ENCODE measurements at places on chromosomes 6 and 20.

GRCh38 chr6:33430991-33431879 is 11.4 kb downstream of the SYNGAP1 start:
- no peak for DNase-seq

GRCh38 chr6:15359335-15359862 is 113.5 kb downstream of the JARID2 start:
- no peak for DNase-seq

DNA sequence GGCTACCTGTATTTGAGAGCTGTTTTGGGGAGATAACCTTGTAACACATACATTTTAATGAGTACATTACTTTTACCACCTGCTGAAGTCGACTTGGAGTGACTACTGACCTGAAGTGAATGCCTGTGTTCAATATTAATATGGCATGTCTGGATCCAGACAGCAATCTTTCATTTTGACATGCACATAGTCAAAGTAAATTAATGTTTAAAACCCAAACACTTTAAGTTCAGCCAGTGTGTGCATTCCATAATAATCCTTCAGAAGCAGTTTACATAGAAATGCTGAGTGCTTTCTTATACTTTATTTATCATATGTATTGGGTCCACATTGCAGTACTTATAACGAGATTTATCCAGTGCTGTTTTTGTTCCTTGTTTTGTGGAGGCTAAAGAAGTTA is 38.0 kb downstream of the CDKAL1 start:
- DNase-seq = no peak

DNA sequence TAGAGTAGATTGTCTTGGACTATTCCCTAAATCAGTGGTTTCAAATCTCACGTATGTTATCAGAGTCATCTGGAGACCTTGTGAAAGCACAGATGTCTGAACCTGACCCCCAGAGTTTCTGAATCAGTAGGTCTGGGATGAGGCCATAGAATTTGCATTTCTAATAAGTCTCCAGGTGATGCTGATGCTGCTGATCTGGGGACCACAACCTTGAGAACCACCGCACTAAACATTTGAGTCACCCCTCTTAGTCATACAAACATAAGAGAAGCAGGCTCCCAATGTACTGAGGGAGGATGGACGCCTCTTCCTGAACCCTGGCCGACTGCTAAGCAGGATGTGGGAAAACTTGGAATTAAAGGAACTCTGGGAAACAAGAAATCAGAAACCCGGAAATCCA is 187.8 kb upstream of the PRDM1 start:
- DNase-seq = no peak

GRCh38 chr6:32692019-32692418 is 25.6 kb upstream of the HLA-DQB1 start:
- no peak for DNase-seq

DNA sequence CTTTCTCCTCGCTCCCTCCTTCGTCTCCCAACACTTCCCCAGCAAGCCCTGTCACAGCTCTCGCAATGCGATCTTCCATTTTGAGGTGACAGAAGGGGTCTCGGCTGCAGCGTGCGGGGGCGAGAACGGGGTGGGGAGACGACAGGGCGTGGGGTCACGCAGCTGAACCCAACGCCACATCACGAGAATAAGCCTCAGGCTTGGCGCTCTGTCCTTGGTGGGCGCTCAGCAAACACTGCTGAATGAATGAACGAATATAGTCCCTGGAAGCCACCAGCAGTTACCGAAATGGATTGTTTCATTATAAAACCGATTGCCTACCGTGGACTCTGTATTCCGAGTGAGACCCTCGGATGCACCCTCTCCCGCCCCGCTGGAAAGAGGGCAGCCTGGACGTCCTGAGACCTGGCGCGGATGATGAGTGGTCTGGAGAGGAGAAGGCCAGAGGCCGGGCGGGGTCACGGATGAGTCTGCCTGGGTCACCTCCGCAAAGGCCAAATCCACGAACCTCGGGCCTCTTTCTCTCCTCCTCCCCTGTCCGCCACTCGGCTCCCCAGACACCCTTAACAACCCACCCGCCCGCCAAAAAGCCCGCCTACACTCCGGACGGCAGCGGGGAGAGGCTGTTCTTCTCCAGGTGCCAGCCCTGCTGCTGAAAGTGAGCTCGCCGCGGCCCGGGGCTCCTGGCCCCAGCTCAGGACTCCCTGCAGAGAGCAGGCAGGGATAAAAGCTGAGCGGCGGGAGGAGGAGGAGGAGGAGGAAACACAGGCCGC is 3.7 kb downstream of the NRN1 start:
- DNase-seq = no peak

DNA sequence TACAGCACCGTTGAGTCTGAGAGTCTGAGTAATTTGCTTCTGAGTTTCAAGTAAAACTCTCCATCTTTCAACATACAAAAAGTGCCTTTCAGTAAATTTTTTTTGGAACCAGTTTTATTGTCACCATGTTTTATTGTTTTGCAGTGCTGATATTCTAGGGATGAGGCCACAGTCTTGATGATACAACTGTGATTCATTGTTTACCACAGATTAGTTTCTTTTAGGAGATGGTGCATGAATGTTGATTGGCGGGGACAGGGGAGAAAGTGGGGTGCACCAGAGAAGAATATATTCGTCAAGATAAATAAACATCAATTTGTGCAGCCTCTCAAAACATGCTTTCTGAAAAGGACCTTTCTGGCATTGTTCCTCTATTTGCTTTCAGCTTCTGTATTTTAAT is 109.0 kb downstream of the MCHR2 start:
- DNase-seq = no peak

GRCh38 chr20:1720845-1721475 is 63.4 kb upstream of the SIRPG start:
- DNase-seq = no peak

- no peak for DNase-seq
Measured at GRCh38 chr6:108884211-108885059, 36.2 kb downstream of the ARMC2 start.

DNA sequence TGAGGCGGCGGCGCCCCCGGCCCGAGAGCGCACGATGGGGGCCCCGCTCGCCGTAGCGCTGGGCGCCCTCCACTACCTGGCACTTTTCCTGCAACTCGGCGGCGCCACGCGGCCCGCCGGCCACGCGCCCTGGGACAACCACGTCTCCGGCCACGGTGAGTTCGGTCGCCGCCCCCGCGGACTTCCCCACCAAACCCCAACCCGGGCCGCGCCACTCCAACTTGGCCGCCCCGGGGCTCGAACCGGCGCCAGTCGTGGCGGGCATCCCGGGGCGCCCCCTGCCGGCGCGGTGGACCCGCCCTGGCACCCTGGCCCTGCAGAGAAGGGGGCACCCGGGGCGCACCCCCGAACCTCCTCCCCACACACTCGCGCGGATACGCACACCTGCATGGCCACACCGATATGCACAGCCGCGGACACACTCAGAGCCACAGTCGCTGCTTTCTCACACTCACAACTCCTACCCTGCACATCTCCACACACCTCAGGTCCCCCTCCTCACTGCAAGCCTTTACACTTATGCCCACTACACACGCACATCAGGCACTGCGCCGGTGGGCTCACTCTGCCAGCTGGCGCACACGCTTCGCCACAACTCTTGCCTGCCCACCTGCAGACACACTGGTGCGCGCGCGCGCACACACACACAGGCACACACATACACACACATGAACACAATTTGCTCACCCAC is 535 bp downstream of the VSTM2L start:
- DNase-seq = no peak

DNA sequence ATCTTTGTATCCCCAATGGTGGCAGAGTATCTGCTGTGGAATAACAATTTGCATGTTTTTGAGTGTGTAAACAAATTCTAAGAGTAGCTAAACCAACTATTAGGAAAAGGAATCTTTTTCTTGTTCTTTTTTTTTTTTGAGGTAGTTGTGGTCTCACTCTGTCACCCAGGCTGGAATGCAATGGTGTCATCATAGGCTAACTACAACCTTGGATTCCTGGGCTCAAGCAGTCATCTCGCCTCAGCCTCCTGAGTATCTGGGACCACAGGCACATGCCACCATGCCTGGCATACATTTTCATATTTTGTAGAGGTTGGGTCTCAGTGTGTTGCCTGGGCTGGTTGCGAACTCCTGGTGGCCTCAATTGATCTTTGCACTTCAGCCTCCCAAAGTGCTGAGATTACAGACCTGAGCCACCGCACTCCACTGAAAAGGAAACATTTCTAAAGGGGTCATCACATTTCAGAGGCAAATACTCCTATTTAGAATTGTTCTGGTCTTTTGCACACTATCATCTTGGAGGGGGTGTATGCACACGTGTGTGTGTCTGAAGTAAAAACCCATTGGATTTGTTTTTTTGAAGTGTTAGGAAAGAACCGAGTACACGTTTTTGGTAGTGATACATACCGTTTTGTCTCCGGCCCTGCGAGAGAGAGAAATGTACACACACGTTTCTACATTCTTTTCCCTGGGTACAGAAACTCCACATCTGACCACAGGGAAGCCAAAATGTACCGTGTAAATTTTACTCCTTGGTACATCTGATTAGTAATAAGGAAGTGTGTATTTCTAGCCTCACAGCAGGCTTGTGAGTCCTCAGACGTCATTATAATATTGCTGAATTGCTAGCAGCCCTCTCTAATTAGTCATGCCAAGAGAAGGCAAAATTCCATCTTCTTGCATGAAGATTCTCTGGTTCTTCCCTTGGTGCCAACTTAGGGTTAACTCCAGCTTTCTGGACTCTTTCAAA is 183.6 kb downstream of the JARID2 start:
- no peak for DNase-seq

- DNase-seq = no peak
Measured at GRCh38 chr20:31861135-31861384, 9.3 kb downstream of the DUSP15 start.

- DNase-seq = no peak
Measured at GRCh38 chr20:57757767-57758166, 48.0 kb upstream of the PMEPA1 start.

DNA sequence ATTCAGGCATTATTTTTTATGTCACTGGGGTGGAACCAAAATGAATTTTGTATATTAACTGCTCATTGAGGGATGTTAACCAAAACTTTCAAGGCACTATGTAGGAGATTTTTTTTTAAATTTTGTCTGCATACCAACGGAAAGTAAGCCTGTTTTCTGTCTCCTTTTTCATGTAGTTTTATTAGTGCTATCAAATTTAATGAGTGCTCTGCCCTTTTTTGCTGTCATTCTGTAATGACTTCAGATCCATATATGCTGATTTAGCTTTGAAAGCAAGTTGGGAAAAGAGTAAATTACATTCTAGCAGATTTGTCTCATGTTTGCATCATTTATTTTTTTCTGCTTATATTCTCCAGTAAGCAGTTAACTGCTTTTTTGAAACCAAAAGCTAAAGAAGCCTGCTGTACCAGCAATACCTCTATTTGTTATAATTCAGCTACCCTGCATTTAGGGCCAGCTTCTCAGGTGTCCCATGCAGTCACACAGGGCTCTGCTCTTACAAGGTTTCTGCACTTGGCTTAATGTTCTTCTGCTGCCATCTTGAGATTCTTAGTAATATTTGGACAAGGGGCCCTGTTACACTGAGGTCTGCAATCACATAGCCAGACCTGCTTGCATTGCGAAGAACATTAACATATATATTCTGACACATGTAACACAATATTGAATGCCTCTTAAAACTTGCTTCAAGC is 429.0 kb downstream of the UTRN start:
- no peak for DNase-seq

DNA sequence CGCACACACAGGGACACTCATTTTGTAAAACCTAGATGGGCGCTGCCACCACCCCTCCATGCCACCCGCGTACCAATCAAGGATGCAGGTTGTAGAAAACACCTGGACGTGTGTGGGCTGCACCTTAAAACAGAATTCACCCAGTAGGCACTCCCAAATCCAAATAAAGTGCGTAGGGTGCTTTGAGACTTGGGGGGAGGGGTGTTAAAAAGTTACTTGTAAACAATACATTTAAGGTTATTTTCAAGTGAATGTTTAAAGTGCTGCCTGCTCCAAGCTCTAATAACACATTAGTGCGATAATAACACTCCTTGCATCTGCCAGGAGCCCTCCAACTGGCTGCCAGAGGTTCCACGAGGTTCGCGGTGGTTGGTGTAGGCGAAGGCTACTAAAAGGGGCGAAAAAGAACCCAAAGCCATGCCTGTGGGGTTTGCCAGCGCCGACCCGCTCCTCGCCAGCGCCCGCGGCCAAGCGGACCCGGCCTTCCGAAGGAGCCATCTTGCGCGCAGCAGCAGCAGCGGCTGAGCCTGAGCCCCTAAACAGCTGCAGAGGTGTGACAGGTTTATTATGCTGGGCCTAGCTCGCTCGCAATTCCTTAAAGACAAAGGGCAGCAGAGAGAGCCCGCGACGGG is 11.5 kb downstream of the FOXC1 start:
- no peak for DNase-seq
